ENCODE measurements at places on chromosomes 3 and 15. TPM values are rescaled to one million over a fixed set of nuclear protein-coding genes. Genes with fewer than 3 reads are reported as not detected.

The ANKRD63 gene
- total RNA-seq, result 0.09 TPM

The SEMA3F gene
- 138 TPM for total RNA-seq

The PLA2G4E gene
- not detected for total RNA-seq

The ZNF80 gene
- not detected for total RNA-seq

The DUOXA2 gene
- total RNA-seq, result not detected

The ST8SIA2 gene
- total RNA-seq, result not detected

The UBE2Q2 gene
- 38.6 TPM for total RNA-seq

The CILP gene
- total RNA-seq, result not detected

The CASR gene
- not detected for total RNA-seq

The PRR20G gene
- not detected for total RNA-seq

The CGNL1 gene
- 20.9 TPM for total RNA-seq

The PLA2G4F gene
- total RNA-seq, result not detected

The LRRC49 gene
- 4.3 TPM for total RNA-seq

The PHLDB2 gene
- 52.7 TPM for total RNA-seq

The DNASE1L3 gene
- 0.09 TPM for total RNA-seq

The CELSR3 gene
- total RNA-seq, result 0.47 TPM

The SPESP1 gene
- 1.0 TPM for total RNA-seq

The COX5A gene
- total RNA-seq, result 48.5 TPM

The GOLGA6B gene
- not detected for total RNA-seq

The KBTBD13 gene
- total RNA-seq, result not detected

The CAPN3 gene
- 0.28 TPM for total RNA-seq

The CPLX3 gene
- not detected for total RNA-seq

All from endothelial cell of coronary artery (primary cell).